ENCODE measurements at places on chromosomes 12 and 14. TPM values are rescaled to one million over a fixed set of nuclear protein-coding genes. Genes with fewer than 3 reads are reported as not detected.

ABHD12B gene
- 0.37 TPM for total RNA-seq

NUAK1 gene
- 0.51 TPM for total RNA-seq

ADCY4 gene
- 4.6 TPM for total RNA-seq

LAG3 gene
- 1.7 TPM for total RNA-seq

DNA sequence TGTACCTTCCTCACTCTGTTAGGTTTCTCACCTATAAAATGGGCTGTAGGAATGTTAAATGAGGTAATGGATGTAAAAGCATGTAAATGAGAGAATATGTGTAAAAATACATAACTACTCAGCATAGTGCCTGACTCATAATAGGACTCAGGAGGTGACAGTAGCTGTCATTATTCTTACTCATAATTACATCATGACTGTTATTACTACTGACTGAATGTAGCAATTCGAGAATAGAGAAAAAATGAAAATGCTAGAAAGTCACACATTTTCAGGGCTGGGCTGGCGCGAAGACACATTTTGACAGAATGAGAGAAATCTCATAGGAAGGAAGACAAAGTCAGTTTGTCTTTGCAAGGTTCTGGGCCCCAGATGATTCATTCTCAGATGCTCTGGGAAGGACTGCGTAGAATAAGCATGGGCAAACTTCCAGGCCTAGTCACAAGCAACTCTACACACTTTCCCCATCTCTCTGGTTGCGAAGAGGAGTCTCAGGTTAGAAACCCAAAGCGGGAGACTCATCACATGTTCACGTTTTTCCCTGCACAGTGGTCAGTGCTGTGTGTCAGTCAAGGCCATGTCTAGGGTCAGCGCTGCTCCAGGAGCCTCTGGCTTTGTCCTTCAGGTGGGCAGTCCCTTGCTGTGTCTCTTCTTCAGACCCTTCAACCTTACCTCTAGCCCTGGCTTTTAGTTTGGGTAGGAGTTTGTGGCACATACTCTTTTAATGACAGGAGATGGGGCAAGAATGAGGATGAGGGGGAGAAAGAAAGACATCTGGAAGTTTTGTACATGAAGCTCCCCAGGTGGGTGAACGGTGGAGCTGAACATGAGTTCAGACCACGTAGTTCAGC lies 8.4 kb downstream of the GPRC5A start:
- no peak for DNase-seq

Data from naive thymus-derived CD4-positive, alpha-beta T cell (primary cell).